ENCODE measurements at places on chromosomes 13 and 19.

- DNase-seq = no peak
Observed at GRCh38 chr13:51595416-51595815, 11.2 kb downstream of the WDFY2 start.

DNA sequence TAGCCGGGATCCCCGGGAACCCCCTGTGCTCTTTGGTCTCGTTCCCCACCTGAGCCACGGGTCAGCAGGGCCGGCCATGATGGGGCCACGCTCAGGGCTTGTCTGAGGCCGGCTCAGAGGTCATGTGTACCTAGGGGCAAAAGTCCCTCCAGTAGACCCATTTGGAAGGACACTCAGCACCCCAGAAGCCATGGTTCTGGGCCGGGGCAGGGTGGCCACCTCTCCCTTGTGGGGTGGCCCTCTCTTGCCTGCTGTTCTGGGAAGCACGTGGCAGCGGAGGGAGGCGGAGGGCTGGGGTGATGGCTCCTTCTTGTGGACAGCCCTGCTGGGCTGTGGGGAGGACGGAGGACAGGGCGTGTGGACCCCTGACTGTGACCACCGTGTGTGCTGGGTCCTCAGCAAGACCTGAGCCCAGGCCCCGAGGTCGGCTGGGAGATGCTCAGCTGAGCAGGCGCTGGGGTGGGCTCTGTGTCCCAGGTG lies 6.4 kb upstream of the PEAK3 start:
- no peak for DNase-seq

DNA sequence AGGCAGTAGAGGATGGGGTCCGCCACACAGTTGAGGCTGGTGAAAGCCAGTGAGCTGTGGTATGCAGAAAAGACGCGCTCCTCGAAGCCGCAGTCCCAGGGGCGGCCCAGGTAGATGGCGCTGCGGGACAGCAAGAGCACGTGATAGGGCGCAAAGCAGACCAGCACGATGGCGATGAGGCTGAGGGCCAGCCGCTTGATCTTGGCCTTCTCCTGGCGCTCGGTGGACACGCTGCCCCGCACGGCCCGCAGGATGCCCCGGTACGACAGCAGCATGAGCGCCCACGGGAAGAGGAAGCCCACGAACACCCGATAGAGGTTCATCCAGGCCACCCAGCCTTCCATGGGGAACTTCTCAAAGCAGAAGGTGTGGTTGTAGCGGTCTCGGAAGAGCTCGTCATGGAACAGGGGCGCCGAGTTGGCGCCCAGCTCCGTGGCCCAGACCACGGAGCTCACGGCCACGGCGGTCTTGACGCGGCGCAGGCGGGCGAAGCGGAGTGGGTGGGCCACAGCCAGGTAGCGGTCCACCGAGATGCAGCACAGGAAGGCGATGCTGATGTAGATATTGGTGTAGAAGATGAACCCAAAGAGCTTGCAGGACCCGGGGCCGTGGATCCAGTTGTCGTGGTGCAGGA lies 6.5 kb upstream of the OPA3 start:
- DNase-seq = no peak

- DNase-seq = no peak
Observed at GRCh38 chr13:30339738-30340330, 32.5 kb upstream of the KATNAL1 start.

DNA sequence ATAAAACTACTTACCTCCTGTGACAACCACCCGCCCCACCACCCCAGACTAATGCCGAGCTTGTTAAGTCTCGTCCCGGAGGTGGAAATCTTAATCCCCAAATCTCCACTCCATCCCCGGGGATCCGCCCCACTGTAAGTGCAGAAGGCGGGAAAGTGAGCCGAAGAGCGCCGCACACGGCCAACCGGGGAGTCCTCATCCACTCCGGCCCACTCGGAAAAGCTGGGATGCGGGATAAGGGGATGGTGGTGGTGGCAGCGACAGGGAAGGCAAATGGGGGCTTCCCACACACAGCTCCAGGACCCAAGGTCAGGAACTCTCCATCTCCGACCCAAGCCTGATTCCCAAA lies 621 bp downstream of the FBL start:
- DNase-seq = peak; percentile 37
